ENCODE measurements at places on chromosomes 5 and 9.

DNA sequence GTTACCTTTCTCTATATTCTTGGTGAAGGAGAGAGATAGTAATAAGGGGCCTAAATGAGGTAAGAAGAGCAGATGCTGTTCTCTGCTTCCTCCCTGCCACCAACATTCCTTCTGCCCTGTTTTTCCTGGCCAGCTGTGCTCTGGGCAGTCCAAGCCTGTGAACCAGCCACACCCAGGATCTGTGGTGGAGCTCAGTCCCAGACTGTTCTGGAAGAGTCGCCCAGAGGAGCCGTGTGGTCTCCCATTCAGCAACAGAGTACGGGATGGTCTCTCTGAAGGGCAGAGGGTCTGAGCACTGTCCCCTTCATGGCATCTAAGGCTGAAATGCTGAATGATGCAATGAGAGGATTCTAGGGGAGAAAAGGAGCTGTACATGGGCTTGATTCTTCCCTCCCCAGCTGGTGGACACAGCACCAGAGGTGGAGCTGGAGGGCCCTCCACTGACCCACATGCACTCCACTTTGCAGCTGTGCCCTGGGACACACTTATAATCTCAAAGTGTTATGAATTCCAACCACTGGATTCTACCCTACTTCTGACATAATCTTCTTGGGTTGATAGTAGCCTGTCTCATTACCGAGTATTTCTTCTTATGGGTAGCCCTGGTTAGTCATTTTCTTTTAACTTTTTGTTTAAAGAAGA lies 70.8 kb upstream of the RPS23 start:
- DNase-seq = no peak

GRCh38 chr9:98334796-98335195 lies 79.3 kb upstream of the TBC1D2 start:
- DNase-seq = no peak

DNA sequence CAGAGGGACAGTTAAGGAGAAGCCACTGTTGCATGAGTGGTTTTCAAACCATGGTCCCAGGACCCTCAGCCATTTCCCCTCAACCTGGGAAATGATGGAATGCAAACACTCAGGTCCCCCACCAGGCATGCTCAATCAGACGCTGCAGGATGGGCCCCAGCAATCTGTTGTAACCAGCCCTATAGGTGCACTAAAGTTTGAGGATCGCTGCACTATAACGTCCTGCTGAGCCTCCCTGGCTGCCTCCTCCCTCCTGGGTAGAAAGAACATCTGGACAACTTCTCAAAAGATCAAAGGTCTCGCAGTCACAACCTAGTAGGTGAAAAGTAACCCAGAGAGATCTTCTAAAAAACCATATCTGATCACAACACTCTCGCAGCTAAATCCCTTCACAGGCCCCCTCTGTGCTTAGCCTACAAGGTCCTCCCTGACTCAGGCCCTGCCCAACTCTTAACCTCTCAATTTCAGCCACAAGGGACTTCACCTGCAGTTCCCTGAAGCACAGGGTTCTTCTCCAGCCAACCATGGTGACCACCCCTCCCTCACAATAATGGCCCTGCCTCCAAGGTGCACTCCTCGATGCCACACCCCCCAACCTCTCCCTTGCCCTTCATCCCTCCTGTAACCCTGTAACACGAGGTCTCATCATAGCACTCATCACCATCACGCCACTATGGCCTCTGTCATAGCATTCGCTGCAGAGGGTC lies 3.5 kb downstream of the SHB start:
- DNase-seq = no peak

GRCh38 chr5:76325876-76326491 lies 77.1 kb upstream of the IQGAP2 start:
- DNase-seq = no peak

GRCh38 chr9:89462199-89462598 lies 35.7 kb downstream of the SEMA4D start:
- DNase-seq = no peak
